ENCODE measurements at places on chromosomes 1 and 21. TPM values are rescaled to one million over a fixed set of nuclear protein-coding genes. Genes with fewer than 3 reads are reported as not detected.
A peak's percentile ranks its signal among the peaks of the same experiment; 100 is the strongest.

DNA sequence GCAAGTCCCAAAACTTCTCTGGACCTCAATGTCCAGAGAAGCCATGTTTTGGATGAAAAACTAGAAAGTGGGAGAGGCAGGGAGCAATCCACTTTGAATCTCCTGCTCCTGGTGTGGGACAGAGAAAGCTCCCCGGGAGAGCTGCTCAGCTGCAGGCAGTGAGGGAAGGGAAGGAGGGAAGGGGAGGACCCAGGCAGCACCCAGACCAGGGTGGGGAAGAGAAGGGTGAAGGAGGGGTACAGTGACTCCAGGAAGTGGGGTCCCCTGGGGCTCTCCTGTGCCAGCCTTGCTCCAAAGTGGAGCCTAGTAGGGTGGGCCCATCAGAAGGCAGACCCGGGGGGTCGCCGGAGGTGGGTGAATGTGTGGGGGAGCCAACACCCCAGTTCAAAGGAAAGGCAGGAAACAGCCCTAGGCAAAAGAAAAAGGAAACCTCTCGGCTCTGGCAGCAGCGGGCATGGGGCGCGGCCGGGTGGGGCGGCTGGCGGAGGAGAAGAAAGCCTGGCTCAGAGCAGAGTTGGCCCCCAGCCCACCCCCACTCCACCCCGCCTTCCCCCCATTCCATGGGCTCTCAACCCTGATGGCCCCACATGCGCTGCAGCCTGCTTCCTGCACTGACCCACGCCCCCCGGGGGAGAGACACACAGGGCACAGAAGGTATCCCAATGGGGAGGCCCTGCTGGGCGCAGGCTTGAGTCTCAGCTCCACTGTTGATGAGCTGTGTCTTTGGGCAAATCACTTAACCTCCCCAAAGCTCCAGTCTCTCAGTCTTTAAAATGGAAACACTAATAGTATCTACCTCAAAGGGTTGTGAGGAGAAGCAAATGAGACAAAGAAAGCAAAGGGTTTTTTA is 5.7 kb downstream of the LGR6 start:
- no peak for DNase-seq

- DNase-seq: peak; percentile 91
Measured at GRCh38 chr21:45363921-45364467, 41.0 kb upstream of the COL18A1 start.

DNA sequence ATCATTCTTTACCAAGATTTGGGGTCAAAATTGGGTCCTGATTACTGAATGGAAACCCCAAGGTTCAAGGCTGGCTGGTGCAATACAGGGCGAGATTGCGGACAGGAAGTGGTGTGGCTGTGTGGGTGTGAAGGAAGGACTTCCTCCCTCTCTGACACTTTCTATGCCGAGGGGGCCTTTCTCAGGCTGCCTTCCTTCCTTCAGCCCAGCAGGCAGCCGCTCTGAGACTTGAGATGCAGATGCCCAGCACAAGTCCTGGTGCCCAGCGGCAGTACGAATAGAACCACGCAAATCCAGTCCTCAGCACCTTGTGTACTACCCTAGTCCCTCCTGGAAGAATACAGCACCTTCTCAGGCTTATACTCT is 16.3 kb downstream of the BATF3 start:
- DNase-seq: no peak

GRCh38 chr1:169106921-169107602 is 572 bp downstream of the ATP1B1 start:
- no peak for DNase-seq

GRCh38 chr21:31136891-31137290 is 98.6 kb upstream of the KRTAP19-8 start:
- no peak for DNase-seq

- DNase-seq: no peak
Measured at GRCh38 chr1:111743679-111744101, 4.5 kb upstream of the INKA2 start.

GRCh38 chr1:8364528-8365442 is 46.9 kb downstream of the SLC45A1 start:
- DNase-seq: peak; percentile 58

DNA sequence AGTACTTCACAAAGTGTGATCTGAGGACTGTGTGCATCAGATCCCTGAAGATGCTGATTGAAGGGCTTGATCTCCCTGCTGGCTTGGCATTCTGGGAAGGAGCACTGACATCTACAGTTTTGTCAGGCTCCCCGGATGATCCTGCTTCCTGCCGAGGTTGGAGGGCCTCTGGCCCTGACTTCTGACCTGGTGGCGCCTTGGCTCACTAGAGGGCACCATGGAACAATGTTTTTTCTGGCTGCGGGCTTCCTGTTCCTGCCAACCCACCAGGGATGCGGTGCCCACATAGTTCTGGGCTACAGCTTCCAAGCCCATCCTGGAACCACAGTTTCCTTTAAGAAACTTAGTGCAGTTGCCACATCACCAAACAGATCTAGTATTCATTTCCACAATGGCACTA is 38.8 kb upstream of the RASAL2 start:
- no peak for DNase-seq

GRCh38 chr1:12598974-12599373 is 19.0 kb downstream of the DHRS3 start:
- DNase-seq: no peak

- no peak for DNase-seq
Measured at GRCh38 chr1:107198561-107198960, 57.7 kb downstream of the NTNG1 start.

GRCh38 chr21:42261829-42262200 is 42.9 kb downstream of the ABCG1 start:
- DNase-seq: no peak

- no peak for DNase-seq
Measured at GRCh38 chr1:217274927-217275654, 355.8 kb downstream of the GPATCH2 start.

DNA sequence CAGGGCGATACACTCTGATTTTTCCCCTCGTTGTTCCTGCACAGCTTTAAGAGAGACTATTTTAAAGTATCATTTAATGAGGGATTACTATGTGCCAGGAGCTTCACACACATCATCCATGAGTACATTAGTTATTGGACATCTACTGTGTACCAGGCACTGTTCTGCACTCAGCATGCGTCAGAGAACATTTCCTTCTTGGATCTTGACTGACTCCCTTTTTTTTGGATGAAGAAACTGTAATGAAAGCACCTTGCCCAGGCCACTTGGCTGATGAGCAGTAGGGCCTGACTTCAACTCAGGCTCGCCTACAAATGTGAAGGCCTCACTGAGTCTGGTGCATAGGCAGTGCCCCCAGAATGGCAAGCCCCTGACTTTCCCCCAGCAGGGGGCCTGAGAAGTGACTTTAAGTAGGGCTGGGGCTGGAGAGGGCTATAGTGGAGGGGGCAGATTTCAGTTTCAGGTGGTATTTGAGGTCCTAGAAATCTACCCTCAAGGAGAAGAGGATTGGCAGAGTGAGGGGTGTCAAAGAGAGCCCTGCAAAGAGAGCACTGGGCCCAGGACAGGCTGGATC is 50.0 kb downstream of the PTPRU start:
- no peak for DNase-seq

GRCh38 chr1:208178091-208178529 is 66.1 kb downstream of the PLXNA2 start:
- no peak for DNase-seq

DNA sequence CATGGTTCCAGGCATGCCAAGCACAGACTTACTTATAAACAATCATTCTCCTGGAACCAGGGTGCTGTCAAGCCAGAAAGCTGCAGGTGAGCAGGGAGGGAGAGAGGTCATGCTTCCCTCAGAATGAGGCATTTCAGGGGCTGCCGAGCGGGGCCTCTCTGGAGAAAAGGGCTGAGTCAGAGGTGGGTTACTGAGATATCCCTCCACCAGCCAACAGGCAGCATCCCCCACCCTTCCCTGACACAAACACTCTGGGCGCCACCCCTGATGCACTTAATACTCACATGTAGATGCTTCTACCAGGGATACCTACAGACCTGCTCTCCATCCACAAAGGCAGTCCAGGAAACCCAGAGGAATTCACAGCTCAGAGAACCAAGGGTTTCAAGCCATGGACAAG is 13.1 kb downstream of the STK40 start:
- no peak for DNase-seq

GRCh38 chr1:152111515-152111968 is 3.7 kb downstream of the TCHH start:
- no peak for DNase-seq

DNA sequence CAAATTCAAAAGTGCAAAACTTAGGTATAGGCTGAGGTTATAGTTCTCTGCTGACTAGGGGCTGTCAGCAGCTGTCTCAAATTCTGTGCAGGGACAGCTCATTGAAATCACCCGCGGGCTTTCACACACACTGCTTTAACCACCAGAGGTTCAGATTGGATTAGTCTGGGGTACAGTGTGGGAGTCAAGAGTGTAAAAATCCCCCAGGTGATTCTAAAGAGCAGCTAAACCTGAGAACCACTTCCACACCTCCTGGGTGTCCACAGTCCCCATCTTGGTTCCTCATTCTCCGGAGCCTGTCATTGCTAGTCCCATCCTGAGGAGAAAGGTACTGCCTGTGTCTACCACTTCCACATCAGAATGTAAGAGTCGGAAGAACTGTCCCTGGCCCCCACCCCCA is 9.9 kb upstream of the TDRD10 start:
- no peak for DNase-seq

PYGO2 gene
- 36.4 TPM for total RNA-seq

AHCYL1 gene
- total RNA-seq: 183 TPM

CFAP141 gene
- not detected for total RNA-seq

SLC45A3 gene
- total RNA-seq: 2.3 TPM

SFN gene
- not detected for total RNA-seq

Data from uterus (tissue), 4 donors.